ENCODE measurements at places on chromosomes 3 and 15.

DNA sequence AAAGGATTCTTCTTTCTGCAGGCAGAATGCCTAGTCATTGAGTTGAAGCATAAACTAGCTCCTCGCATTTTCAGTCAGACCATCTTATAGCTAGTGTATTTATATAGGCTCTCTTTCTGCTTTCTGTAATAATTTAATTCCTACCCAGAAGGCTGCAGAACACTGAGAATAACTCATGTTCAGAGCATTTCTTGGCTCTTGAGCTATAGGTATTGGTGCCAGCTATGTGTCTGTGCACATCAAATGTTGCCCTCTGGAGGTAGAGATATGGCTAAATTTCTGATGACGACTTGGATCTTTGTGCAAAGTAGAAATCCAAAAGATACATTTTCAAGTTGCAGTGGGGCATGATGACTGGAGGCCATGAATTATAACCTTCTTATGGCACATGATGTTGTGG is 336.2 kb upstream of the TPM1 start:
- DNase-seq = no peak

DNA sequence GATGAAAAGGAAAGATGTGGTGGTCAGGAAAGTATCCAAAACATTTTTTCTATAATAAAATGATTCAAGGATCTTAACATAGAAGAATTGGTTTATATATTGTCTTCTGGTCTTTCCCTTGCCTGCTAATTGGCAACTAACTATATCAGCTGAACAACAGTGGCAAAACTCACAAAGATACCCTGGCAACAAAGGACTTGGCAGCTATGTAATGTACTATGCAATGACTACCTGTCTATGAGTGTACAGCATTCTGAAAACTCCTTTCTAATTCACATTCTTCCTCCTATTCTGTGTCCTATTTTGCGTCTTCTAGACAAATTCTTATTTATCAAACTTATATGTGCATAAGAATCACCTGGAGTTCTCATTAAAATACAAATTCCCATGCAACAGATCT is 15.7 kb upstream of the SERPINI2 start:
- DNase-seq = no peak

DNA sequence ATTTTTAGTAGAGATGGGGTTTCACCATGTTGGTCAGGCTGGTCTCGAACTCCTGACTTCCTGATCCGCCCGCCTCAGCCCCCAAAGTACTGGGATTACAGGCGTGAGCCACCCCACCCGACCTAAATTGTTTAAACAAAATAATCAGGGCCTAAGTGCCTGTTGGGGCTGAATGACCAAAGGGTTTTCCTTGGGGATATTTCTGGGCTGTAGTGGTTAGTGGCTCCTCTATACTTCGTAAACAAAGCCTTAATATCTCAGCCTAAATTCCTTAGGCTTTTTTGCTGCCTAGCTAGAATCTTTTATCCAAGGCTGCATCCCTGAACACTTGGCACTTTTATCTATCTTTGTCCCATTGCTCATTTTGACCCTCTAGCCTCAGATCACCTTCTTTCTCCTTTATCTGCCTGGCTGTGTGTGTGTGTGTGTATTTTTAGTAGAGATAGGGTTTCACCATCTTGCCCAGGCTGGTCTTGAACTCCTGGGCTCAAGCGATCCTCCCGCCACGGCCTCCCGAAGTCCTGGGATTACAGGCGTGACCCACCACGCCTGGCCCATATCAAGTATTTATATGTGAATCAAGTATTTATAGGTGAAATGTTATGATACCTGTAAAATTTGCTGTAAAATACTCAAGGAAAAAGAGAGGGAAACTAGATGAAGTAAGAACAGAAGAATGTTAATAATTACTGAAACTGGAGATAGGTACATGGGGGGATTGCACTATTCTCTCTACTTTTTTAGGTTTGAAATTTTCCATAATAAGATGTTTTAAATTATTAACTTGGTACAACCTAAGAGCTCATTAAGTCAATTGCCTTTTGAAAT is 1.8 kb downstream of the NUSAP1 start:
- DNase-seq = no peak

- no peak for DNase-seq
Observed at GRCh38 chr3:56864090-56864489, 62.3 kb upstream of the ARHGEF3 start.

DNA sequence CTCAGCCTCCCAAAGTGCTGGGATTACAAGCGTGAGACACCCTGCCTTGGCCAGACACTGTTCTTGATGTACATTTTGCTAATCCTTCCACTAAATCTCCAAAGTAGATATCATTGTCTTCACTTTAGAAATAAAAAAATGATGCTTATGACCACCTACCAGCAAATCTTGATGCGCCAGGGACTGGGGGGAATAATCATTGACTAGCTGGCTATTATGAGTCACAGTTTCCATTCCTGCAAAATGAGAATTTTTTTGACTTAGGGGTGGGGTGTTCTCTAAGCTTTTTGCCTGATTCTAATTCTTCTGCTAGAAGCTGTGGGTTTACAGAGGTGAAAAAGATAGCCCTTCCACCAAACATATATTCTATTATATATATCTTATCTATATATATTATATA is 17.1 kb upstream of the RFC4 start:
- DNase-seq = no peak

GRCh38 chr15:76994971-76995945 is at the start of gene PSTPIP1:
Gene PSTPIP1 (plus strand): TSS chr15:76995126. CDS start chr15:76995574, 448 bp downstream.
- peak; percentile 50 for DNase-seq

Data from foreskin keratinocyte (primary cell).